ENCODE measurements at places on chromosomes 7 and 10.

DNA sequence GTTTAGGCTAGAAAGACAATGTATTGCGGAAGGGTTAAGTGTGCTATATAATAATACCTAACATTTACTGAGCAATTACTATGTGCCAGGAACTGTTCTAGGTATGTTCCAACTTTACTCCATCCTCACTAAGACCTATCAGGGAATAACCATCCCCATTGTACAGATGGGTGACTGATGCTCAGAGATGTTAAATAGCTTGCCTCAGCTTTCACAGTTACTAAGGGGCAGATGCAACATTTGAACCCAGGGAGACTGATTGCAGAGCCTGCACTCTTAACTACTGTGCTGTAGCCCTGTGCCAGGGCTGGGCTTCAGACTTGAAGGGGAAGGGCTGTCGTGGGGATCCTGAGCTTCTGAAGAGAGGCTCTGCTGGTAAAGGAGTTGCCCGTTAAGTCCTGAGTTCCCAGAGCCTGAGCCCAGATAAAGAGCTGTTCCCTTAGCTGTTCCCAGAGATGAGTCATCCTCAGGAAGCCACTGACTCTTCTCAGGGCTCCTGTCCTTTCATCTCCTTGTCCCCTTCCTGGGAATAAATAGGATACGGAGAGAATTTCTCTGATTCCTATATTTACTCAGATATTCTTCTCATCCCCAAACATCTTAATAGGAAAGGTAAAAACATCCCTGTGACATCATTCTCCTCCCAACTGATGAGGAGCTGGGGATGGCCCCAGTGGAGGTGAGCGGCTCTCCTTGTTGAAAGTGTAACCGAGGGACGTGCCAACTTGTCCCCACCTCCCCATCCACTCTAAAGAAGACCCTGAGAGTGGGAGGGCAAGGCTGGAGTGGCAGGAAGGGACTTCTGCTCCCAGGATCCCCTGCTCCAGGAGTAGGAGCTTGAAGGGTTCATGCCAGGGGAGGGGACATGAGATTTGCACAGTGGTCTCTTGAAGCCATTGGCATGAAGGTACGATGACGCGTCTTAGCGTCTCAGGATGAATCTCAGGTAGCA lies 28.0 kb upstream of the HABP2 start:
- DNase-seq, result no peak

- DNase-seq, result no peak
Observed at GRCh38 chr7:15459018-15459615, 102.7 kb downstream of the AGMO start.

- DNase-seq, result no peak
Observed at GRCh38 chr7:38308140-38308539, 34.7 kb upstream of the TARP start.

GRCh38 chr7:132381742-132382472 lies 194.4 kb downstream of the PLXNA4 start:
- no peak for DNase-seq

DNA sequence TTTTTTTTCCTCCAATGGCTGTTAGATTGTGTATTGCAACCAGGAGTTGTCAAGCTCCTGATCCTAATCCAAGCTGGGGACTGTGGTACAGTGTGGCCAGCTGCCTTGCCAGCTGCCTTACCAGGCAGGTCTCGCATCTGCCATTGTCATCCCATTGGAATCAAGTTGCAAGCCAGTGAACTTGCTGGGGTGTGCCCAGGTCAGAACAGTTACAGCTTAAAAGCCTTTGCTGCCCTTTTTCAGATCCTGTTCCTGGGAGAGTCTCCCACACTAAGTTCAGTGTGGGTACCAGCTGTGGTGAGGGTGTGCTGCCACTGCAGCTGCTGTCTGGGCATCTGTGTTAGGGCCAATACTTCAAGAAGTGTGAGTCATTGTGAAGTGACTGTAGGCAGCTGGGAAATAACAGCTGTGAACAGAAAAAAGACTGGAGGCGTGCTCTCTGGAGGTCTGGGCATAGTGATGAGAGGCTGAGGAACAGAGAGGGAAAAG lies 72.8 kb downstream of the CCNY start:
- peak; percentile 27 for DNase-seq

DNA sequence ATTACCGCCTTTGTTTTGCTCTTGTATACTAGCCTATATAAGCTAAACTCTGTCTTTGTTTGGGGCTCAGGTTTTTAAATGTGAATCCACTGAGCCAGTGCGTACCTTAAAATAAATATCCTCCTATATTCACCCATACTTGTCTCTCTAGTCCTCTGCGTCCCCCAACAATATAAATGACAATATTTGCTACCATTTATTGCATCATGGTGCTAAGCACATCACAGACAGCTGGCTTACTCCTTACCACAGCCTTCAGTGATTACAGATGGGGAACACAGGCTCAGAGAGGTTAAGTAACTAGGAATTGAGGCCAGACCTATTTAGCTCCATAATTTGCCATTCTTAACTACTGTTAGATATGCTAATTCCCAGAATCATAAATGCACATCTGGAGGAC lies 3.4 kb upstream of the ADCK2 start:
- no peak for DNase-seq

GRCh38 chr10:112958275-112958995 lies 8.4 kb downstream of the TCF7L2 start:
- no peak for DNase-seq

GRCh38 chr10:24847112-24848070 lies 105.0 kb downstream of the PRTFDC1 start:
- no peak for DNase-seq

DNA sequence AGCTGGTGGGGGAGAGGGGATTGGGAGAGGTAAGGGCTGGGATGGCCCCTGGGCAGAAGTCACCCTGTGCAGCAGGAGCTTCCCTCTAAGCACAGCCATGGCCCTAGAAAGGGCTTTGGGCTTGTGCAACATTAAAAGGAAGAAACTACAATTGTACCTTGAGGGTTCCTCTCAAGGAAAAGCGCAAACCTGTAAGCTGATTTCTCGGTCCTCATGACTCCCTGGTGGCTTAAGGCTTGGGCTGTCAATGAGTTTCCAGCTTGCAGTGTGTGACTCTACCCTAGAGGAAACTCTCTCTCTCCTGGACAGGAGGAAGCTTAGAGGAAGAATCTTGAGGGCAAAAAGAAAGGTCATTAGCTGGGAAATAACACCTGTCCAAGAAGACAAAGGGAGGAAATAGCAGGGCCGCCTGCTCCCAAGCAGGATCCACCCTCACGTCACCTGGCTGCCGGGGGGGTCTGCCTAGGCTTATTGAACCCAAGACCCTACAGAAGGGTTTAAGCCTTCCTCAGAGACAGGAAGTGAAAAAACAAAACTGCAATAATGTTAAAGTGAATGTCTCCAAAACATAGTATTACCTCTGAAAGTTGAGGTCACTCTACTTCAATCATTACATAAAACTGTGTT lies 112.5 kb downstream of the WDR11 start:
- no peak for DNase-seq

- no peak for DNase-seq
Observed at GRCh38 chr7:36029853-36030515, 123.1 kb upstream of the EEPD1 start.
